Right lung (tissue), 10 donors: ENCODE measurements at places on chromosomes 1 and 21.
A peak's percentile ranks its signal among the peaks of the same experiment; 100 is the strongest.

- DNase-seq: peak; percentile 17
Observed at GRCh38 chr1:118485757-118486156, 300.7 kb upstream of the SPAG17 start.

DNA sequence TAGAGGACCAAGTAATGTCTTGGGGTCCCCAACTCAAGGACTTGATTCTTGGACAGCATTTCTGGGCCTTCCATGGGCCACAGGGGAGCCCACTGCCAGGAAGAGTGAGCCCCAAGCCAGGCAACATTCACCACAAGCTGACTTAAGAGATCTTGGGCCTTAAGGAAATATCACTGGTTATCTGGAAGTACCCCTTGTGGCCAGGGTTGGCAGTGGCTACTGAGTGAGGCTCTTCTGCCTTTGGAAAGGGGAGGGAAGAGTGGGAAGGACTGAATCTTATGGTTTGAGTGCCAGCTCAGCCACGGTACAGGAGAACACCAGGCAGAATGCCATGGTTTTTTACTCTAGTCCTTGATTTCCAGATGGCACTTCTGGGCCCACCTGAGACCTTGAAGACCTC is 228.9 kb upstream of the RGS18 start:
- DNase-seq: no peak

GRCh38 chr1:25100151-25100833 is 132.0 kb downstream of the SYF2 start:
- DNase-seq: no peak

- DNase-seq: no peak
Observed at GRCh38 chr1:53654216-53655210, 84.5 kb downstream of the GLIS1 start.

GRCh38 chr1:227343206-227343605 is 24.9 kb upstream of the CDC42BPA start:
- DNase-seq: no peak

DNA sequence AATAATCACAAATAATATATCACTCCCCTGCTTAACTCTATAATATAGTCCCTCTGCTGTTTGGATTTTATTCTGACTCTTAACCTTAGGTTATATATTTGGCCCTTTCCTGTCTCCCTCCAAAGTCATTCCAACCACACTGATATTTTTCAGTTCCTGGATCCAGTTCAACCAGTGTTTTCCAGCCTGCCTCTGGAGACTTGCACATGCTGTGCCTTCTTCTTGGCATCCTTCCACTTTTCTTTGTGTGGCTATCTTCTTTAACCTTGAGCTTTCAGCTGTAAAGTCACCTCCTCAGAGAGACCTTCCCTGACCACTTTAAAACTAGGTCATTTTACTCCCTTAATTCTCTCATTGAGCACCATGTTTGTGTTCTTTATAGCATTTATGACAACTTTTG is 19.4 kb downstream of the CERS2 start:
- DNase-seq: no peak

GRCh38 chr1:69070660-69071373 is 496.9 kb upstream of the LRRC7 start:
- DNase-seq: no peak

DNA sequence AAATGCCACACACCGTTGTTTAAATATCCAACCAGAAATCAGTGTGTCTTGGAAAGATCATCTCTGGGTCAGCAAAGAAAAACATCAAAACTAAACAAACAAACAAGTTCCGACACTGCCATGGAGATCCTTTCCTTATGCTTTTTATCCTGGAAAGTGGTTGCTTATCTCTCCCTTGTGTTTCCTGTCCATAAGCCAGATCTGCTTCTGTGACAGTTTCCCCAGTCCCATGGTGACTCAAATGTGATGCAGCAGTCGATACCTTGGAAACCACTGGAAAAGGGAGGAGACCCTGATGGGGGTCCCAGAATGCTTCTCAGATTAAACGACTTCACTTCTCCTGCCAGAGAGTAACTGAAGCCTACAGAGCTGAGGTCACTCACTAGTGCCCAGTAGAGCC is 94.7 kb downstream of the DMRTA2 start:
- DNase-seq: no peak

- no peak for DNase-seq
Observed at GRCh38 chr1:63705078-63705477, 68.7 kb upstream of the ROR1 start.

GRCh38 chr21:30306884-30307283 is 13.2 kb downstream of the KRTAP26-1 start:
- DNase-seq: no peak

DNA sequence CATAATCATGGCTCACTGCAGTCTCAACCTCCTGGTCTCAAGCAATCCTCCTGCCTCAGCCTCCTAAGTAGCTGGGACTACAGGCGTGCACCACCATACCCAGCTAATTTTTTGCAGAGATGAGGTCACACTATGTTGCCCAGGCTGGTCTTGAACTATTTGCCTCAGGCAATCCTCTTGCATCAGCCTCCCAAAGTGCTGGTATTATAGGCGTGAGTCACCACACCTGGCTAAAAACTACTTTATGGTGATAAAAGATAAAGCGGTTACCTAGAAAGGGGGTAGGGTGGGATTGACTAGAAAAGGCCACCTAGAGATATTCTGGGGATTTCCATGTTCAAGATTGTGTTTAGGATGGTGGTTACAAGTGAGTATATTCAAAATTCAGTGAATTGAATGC is 5.0 kb downstream of the TSTD1 start:
- DNase-seq: no peak

DNA sequence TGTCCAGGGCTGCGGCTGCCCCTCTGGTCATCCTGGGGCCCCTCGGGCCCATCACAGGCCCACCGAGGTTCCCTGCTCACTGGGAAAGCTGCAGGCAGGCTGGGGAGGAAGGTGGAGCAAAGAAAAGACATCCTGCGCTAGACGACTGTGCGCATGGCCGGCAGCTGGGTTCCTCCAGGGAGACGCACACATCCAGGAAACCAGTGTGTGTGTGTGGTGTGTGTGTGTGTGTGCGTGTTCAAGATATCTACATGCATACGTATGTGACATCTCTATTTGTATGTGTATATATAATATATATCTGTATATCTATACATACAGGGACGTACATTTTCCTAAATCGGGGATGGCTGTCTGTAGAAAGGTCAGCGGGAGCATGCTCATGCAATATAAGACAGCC is 63.7 kb downstream of the ACOT7 start:
- DNase-seq: no peak

DNA sequence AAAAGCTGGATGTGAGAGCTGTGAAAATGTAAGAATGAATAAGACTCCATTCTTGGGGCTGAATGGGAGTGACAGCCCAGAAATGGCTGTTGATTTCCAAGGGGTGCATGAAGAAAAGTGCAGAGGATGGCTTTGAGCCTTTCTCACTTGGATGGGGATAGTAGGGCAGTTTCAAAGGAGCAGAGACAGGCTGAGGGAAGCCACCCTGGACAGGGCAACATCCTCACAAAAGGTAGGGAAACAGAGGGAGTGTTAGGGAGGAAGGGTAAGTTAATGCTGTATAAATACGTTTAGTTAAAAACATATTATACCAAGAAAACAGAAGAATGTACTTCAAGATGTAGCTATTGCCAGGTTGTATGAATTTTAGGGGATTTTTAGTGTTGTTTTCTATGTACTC is 38.1 kb downstream of the GADD45A start:
- no peak for DNase-seq

- DNase-seq: no peak
Observed at GRCh38 chr21:35351434-35351833, 302.3 kb upstream of the RUNX1 start.

DNA sequence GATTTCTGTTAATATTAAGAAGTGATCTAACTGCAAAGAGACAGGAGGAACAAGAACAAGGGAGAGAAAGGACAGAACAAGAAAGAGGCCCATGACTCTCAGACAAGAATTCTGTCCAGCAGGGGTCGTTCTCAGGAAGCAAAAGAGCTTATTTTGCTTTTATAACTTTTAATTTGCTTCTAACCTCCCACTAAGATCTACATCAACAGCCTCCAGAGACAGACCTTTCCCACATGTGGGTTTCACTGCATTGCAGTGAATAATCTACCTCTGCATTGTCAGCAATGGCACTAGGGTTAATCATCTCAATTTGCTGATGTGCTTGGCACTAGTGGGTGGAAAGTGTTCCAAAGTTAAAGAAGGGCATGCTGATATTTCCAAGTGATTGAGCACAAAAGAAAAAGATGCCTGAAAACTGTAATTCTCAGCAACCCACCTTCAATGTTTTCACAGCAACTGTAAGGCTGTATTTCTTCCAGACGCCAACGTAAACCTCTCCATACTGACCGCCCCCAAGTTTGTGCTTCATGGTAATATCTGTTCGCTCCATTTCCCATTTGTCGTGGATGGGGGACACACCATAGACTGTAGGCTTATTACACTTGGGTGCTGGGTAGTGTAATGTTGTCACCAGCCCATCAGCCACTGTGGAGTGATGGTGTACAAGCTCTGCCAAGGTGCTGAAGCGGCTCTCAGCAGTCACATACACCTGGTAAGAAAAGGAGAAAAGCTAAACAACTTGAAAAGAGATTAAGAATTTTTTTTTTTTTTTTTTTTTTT is 39.5 kb downstream of the TOR3A start:
- DNase-seq: peak; percentile 35

- DNase-seq: no peak
Observed at GRCh38 chr1:244050835-244051444, at the start of gene ZBTB18. ZBTB18 (plus strand) TSS chr1:244051283; CDS start chr1:244051432, 149 bp downstream.

- no peak for DNase-seq
Observed at GRCh38 chr21:42261829-42262200, 42.9 kb downstream of the ABCG1 start.

- DNase-seq: no peak
Observed at GRCh38 chr1:204094856-204095634, 22.1 kb downstream of the SOX13 start.

- no peak for DNase-seq
Observed at GRCh38 chr1:5948681-5949005, 43.6 kb downstream of the NPHP4 start.

DNA sequence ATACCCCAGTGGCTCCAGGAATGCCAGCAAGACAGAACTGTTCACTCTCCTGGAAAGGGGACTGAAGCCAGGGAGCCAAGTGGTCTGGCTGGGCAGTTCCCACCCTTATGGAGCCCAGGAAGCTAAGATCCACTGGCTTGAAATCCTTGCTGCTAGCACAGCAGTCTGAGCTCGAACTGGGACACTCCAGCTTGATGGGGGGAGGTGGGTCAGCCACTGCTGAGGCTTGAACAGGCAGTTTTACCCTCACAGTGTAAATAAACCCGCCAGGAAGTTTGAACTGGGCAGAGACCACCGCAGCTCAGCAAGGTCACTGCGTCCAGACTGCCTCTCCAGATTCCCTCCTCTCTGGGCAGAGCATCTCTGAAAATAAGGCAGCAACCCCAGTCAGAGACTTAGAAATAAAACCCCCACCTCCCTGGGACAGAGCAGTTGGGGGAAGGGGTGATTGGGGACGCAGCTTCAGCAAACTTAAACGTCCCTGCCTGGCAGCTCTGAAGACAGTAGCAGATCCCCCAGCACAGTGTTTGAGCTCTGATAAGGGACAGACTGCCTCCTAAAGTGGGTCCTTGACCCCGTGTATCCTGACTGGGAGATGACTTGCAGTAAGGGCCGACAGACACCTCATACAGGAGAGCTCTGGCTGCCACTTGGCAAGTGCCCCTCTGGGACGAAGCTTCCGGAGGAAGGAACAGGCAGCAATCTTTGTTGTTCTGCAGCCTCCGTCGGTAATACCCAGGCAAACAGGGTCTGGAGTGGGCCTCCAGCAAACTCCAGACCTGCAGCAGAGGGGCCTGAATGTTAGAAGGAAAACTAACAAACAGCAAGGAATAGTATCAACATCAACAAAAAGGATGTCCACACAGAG is 568.4 kb downstream of the PLA2G4A start:
- DNase-seq: no peak

DNA sequence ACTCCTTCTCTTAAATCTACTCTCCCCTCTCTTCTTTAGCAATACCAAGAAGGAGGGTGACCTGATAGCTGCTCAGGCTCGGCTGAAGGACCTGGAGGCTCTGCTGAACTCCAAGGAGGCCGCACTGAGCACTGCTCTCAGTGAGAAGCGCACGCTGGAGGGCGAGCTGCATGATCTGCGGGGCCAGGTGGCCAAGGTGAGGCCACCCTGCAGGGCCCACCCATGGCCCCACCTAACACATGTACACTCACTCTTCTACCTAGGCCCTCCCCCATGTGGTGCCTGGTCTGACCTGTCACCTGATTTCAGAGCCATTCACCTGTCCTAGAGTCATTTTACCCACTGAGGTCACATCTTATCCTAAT is 16.0 kb downstream of the LMNA start:
- DNase-seq: no peak

GRCh38 chr21:30194701-30195299 is 21.1 kb downstream of the CLDN8 start:
- no peak for DNase-seq

- DNase-seq: no peak
Observed at GRCh38 chr1:233496993-233497392, 116.9 kb upstream of the KCNK1 start.

- DNase-seq: no peak
Observed at GRCh38 chr1:221187174-221187573, 307.9 kb downstream of the HLX start.

- DNase-seq: no peak
Observed at GRCh38 chr1:205520709-205521108, 16.2 kb downstream of the CDK18 start.

DNA sequence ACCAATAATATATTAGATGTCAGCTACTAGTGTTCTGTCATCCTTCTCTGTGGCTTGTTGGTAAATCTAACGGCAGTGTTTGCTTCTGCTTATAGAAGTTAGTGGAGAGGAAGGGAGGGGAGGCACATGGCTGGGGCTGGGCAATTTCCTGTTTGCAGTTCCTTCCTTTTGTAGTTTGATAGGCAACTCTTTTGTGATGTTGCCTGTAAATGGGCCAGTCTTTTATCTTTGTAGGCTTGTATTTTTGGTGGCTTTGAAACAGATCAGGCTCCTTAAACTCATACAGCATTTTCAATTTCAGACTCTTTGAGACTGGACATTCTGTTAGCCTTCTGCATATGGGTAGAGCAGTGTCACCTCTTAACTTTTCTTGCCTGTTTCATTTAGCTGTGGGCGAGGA is 48.1 kb downstream of the CDC14A start:
- DNase-seq: no peak

DNA sequence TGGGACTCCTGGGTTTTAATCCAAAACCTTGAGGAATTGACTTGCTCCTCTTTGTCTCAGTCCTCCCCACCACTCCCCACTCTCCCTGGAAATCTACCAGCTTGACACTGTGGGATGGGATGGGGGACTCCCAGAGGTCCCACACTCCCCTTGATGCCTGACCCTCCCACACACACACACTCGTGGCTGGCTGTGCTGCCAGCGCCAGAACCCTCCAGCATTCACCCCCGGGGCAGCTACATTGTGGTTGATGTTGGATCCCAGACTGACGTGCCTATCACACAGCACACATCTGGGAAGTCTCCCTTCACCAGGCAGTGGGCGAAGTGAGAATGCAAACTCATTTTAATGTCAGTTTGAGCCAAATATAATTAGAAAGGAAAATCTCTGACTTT is 10.0 kb downstream of the KIRREL1 start:
- DNase-seq: no peak

DNA sequence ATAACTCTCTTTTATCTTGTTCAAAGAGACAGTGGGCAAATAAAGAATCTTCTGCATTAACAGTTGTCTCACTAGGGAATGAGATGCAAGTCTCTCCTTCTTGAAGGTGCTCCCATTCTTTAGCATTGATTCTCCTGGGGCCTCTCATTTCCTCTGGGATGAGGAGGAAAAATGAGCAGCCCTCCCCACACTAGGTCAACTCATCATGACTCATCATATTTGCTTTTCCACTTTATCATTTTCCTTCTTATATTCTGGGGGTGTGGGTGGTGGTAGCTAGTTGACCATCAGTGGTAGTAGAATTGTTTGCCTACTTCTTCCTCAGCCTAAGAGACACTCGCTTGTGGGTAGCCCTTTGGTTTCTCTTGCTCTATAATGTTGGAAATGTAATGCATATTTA is 182.0 kb upstream of the C1orf87 start:
- DNase-seq: no peak
